ENCODE measurements at places on chromosomes 4 and X.

DNA sequence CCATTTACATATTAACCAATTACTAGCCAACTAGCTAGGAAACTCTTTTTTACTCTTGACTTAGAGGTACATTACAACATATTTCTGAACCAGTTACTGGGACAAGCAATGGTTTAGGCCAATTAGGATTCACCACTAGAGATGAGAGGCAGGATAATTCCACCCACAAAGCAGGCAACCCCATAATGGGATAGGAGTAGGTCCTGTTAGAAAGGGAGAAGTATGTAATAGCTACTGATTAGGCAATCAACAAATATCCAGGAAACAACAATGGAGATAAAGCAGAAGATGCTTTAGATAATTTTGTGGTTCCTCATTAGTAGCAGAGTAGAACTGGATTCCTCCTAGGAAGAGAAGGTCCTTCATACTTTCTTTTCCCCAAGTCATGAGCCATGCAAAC lies 173.8 kb upstream of the GLRA2 start:
- no peak for DNase-seq

DNA sequence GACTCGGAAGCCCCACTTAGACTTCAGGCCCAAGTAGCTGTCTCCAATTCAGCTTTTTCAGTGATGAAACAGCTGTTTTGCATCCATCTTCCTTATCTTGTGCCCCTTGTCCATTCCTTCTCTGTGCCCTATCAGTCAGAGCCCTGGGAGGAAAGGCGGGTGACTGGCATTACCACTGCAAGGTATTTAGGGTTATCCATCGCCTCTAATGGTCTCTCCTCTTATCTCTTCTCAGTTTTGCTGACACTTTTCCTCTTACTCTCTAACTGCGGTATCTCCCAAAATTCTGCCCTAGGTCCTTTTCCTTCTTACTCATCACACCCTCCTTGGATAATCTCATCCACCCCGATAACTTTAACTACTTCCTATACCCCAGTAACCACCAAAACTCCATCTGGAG lies 13.7 kb downstream of the GAB3 start:
- DNase-seq, result no peak

GRCh38 chr4:39363773-39364393 lies 2.3 kb downstream of the RFC1 start:
- peak; percentile 64 for DNase-seq

- DNase-seq, result peak; percentile 71
Observed at GRCh38 chrX:154458116-154458953, at the start of gene PLXNA3. PLXNA3 (plus strand) TSS chrX:154458281; CDS start chrX:154460184, 1,903 bp downstream.

DNA sequence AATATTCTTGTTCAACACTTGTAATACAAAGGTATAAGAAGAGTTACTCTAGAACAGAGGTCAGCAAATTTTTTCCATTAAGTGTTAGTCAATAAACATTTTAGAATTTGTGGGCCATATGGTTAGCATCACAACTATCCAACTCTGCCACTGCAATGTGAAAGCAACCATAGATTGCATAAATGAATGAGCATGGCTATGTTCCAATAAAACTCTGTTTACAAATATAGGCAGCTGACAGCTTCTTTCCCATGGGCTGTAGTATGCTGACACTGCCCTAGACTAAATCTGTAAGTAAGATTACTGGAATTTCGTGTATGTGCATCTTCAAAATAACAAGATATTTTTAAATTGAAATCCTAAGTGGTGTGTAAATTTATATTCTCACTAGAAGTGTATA lies 73.7 kb downstream of the GABRA2 start:
- DNase-seq, result no peak

DNA sequence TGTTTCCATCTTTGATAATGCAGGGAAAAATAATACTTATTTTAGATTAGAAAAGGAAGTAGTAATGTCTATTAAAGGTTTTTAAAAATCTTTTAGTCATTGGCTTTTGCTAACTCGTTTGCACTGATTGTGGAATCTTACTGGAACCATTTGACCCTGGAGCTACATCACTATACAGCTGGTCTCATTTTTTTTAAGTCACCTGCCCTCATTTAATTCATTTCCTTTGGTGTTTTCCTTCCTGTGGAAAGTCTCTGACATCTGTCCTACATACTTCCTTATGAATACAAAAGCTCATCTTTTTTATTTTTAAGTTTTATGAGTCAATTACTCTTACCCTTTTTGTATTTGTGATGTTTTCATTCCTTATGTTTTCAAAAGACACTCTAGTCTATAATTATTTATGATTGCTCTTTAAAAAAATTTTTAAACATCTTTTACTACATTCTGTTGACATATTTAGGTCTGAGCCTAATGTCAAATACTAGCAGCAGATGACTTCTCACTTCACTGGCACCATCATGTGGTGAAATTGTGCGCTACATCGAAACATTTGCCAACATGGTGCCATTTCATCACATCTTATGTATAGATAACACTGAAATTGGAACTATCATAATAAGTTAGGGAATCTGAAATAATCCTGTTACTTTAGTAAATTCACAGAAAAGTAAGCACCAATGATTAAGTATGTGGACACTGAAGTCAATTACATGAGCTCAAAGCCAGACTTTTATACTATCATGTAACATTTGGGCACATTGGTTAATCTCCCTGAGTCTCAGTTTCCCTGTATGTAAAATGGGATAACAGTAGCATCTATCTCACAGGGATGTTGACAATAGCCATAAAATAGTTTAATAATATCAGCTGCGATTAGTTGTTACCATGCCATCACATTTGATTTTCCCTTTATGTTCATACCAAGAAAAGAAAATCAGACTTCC lies 9.4 kb upstream of the MMAA start:
- DNase-seq, result peak; percentile 88

GRCh38 chrX:2540426-2540947 lies 39.7 kb upstream of the DHRSX start:
- no peak for DNase-seq

Measured in Karpas-422 (cell line).